ENCODE measurements at places on chromosomes 4 and X.

GRCh38 chr4:133982533-133983224 lies 218.9 kb downstream of the PABPC4L start:
- DNase-seq, result no peak

- no peak for DNase-seq
Observed at GRCh38 chr4:52704133-52704532, 45.0 kb upstream of the USP46 start.

- DNase-seq, result no peak
Observed at GRCh38 chrX:6732101-6732500, 197.2 kb upstream of the VCX3A start.

DNA sequence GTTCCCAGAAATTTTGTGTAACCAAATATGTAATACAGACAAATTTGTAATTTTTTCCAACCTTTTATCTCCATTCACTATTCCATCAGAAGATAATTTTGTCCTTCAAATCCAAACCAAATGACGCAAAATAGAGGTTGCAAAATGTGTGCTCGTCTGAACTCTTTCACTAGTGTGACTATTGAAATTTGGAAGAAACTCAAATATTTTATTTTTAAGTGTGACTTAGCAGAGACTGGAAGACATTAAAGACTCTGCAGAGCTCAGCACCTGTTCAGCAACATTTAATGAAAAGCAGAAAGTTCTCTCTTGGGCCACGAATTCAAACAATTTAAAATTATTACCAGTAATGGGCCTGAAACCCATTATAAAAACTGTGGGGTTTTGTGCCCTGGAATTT lies 30.0 kb upstream of the APELA start:
- DNase-seq, result no peak

GRCh38 chrX:10813761-10814160 lies 193.4 kb upstream of the MID1 start:
- DNase-seq, result no peak

- DNase-seq, result no peak
Observed at GRCh38 chr4:88059766-88060165, 52.3 kb downstream of the PKD2 start.

- no peak for DNase-seq
Observed at GRCh38 chrX:40157228-40158035, 59.7 kb upstream of the BCOR start.

Data from nephron progenitor cell (in vitro differentiated cells).